ENCODE measurements at places on chromosomes 1 and 21.

GRCh38 chr1:107515702-107516101, 374.9 kb downstream of the NTNG1 start:
- DNase-seq, result no peak

GRCh38 chr1:201754353-201754752, 74.6 kb upstream of the IPO9 start:
- no peak for DNase-seq

DNA sequence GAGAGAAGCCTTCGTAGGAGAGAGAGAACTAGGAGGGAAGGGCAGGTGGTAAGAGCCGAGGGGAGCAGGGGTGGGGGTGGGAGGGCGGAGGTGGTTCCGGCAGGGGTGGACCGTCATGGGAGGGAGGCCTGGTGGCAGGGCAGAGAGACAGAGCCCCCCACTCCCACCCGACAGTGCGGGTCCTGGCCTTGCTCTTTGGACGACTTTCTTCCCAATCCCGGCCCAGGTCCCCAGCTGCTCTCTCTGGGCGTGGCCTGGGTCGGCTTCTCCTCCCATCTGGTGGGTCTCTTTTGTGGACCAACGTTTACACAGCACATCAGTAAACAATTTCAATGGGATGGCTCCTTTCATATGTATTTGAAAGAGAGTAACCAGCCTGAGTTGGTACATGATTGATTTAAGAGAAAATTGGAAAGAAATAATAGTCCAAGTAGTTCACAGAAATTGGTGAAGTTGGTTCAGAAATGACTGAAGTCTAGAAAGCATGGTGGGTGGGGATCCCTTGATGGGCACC, 56.9 kb downstream of the LDLRAD2 start:
- DNase-seq, result peak; percentile 59

GRCh38 chr1:209643285-209644020, 8.8 kb downstream of the LAMB3 start:
- no peak for DNase-seq

DNA sequence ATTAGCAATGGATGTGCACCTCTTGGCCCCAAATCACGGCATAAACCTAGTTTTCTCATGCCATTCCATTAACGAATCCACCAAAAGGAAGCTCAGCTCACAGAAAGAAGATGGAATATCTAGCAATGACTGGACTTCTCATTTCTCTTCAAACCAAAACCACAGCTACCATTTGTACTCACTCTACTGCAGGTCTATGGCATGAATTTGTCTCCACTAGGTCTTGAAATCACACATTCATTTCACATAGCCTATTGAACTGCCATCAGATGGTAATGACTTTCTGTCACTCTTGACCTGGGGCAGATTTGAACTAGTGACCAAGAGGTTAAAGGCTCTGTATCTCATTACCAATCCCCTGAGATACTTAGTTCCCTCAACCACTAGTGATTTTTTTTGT, 382.7 kb downstream of the DPYD start:
- no peak for DNase-seq

DNA sequence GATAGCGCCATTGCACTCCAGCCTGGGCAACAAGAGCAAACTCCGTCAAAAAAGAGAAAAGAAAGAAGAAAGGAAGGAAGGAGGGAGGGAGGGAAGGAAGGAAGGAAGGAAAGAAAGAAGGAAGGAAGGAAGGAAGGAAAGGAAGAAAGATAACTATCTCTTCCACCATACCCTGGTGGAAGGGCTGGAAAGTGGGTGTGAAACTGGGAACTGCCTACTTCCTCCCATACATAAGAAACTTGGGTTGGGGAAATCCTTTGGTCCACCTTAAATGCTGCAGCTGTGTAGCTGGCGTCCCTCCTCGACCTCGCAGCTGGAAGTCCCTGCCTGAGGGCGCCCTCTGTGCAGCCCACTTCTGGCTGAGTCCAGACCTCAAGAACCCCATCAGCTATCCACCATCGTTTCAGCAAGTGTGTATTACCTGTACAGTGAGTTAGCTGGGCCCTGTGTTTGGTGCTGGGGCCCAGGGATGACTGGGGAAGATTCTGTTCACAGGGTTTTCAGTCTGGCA, 4.6 kb upstream of the FAM167B start:
- no peak for DNase-seq

- DNase-seq, result no peak
Observed at GRCh38 chr21:37335053-37335452, 31.5 kb upstream of the DYRK1A start.

- no peak for DNase-seq
Observed at GRCh38 chr21:36471254-36471723, 8.6 kb downstream of the CLDN14 start.

DNA sequence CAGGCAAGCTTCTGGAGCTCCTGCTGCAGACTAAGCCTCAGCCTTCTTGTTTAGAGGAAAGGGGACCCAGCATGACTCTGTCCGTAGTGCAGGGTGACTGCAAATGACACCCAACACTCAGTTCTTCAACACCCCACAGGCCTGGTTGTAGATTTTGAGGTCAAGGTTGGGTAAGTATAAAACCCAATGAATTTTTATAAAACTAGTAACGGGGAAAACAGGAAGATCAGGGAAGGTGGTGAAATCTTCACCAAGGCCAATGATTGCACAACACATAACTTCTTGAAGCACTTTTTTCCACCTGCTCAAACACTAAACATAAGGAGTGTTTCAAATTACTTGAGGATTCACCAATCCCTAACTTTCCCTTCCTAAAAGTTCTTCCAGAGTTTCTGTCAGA, 89.4 kb upstream of the JAK1 start:
- DNase-seq, result no peak

GRCh38 chr1:62964141-62964540, 180.2 kb downstream of the ATG4C start:
- DNase-seq, result no peak

DNA sequence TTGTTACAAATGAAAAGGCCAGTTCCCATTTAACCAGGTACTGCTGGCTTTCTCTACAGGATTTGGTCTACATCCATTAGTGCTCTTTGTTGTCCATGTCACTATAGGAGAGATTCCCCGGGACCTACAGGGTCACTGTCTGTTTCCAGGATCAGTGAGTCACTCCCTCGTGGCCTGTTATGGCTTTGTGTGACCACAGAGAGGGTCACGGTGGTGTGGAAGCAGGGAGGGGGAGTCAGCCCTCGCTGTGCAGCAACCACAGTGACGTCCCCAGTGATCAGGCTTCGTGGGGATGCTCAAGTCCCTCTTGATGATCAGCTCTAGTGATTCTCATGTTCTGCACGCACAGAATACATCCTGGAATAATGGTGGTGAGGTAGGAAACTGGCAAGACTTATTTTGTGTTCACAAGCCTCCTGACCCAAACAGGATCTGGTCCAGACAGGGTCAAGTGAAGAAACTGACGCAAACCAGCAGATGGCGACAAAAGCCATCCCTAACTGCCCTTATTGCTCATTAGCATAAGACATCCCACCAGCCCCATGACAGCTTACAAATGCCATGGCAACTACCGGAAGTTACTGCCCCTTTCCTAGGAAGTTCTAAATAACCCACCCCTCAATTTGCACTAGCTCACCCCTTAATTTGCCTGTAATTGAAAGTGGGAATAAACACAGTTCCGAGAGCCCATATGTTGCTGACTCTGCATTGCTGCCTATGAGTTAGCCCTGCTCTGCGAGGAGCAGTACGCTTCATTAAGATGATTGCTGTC, 98.5 kb downstream of the DISC1 start:
- DNase-seq, result no peak

- peak; percentile 55 for DNase-seq
Observed at GRCh38 chr1:248858096-248858890, 592 bp downstream of the ZNF692 start.

DNA sequence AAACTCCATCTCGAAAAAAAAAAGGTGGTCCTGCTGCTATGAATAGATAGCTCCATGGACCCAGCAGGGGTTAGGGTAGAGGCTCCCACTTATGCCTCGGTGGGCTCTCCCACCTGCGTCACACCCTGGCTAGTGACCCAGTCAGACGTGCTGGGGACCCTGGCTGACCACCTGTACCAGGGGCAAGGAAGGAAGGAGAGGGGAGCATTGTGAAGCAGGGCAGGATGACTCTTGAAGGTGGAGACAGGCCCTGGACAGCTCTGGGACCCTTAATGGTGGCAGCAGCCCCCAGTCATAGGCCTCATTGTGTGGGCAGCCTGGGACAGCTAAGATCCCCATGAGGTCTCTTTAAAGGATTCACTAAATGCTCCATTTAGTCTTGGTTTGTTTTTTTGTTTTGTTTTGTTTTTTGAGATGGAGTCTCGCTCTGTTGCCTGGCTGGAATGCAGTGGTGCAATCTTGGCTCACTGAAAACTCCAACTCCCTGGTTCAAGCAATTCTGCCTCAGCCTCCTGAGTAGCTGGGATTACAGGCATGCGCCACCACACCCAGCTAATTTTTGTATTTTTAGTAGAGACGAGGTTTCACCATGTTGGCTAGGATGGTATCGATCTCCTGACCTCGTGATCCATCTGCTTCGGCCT, 10.4 kb upstream of the SNAPIN start:
- no peak for DNase-seq

Measured in NCI-H510A treated with DMSO at 0.1 percent for 48 hours (cell line).